ENCODE measurements at places on chromosomes 6 and 20.
A peak's percentile ranks its signal among the peaks of the same experiment; 100 is the strongest.

GRCh38 chr6:44058617-44059358, 68.5 kb downstream of the MRPL14 start:
- DNase-seq, result no peak

- DNase-seq, result no peak
Measured at GRCh38 chr6:145110109-145110508, 625.2 kb downstream of the EPM2A start.

DNA sequence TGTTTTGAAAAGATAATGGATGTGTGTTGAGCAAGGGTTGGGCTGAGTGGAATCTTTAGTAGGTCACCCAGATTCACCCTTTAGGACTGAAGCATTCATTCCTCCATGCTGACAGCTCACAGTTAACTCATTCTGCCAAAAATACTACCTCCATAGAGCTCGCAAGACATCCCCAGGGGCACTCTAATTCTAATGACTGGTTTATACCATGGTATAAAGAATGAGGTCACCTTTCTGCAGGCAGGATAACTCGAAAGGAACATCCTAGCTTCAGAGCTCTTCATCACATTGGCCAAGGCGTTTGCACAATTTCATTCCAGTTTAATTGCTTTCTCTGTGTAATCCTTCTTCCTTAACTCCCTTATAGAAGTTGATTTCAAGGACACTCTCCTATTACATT, 1257.2 kb upstream of the EYS start:
- DNase-seq, result no peak

GRCh38 chr20:19313342-19314069, 101.1 kb downstream of the SLC24A3 start:
- DNase-seq, result no peak

GRCh38 chr6:12356983-12357972, 67.1 kb downstream of the EDN1 start:
- DNase-seq, result no peak

DNA sequence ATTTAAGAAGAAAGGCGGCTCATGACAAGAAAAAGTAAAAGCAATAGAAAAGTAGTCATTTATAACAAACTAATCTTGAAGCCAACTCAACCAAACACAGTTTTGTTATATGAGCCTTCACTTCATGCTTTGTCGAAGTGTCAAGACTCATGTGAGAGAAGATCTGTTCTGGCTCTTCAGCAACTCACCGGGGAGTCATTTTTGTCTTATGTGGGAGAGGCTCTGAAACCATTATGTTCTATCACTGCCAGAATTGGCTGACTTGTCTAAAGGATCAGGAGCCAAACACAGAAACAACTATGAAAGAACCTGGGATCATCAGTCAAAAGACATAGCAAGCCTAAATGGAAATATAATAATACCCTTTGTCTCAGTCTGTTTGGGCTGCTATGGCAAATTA, 105.2 kb downstream of the CDK19 start:
- no peak for DNase-seq

DNA sequence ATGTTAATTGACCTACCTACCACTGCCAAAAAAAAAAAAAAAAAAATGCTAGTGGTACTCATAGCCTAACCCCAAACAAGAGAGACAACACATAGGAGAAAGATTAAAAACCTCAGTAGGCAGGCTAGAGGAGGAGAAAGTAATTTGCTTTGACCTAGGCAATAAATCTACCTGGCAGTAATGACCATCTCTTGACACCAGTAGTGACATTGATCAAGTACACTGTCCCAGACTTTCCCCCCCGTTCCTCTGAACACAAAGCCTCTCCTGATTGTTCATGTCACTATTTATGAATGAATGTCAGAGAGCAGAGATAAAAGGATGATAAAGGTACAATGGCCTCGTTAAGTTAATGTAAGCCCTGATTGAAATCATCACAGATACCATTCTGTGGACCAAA, 746.8 kb downstream of the CBLN4 start:
- peak; percentile 93 for DNase-seq

DNA sequence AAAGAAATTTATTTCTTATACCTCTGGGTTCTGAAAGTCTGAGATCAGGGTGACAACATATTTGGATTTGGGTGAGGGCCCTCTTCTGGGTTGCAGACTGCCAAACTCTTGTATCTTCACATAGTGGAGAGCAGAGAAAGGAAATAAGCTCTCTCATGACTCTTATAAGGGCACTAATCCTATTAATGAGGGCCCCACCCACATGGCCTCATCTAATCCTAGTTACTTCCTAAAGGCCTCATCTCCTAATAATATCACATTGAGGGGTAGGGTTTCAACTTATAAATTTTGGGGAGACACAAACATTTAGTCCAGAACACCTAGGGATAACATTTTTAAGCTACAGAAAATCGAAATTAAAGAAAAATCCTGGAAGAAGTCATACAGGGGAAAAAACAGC, 5.1 kb upstream of the ZNF391 start:
- no peak for DNase-seq

- no peak for DNase-seq
Measured at GRCh38 chr6:96972689-96973088, 48.2 kb downstream of the KLHL32 start.

GRCh38 chr6:135128268-135128914, 52.7 kb upstream of the MYB start:
- no peak for DNase-seq

DNA sequence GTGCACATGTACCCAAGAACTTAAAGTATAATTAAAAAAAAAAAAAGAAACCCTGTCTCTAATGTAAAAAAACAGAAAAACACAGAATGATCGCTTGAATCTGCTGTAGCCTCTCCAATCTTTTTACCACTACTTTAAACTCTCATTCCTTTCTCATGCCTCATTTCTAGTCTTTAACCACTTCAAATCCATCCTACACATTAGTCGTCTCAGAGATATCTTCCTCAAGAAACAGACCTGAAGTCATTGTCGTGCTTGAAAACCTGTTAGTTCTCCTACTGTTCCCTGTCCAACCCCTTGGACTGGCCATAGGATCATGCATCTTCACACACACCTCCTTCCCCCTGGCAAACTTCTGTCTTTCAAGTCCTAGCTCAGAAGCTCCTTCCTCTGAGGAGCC, 112.1 kb upstream of the BCLAF1 start:
- DNase-seq, result no peak

GRCh38 chr6:32970413-32971241, 2.2 kb downstream of the BRD2 start:
- peak; percentile 85 for DNase-seq
